ENCODE measurements at places on chromosomes 7 and 10.

- no peak for DNase-seq
Observed at GRCh38 chr7:43537765-43538403, 45.0 kb upstream of the STK17A start.

DNA sequence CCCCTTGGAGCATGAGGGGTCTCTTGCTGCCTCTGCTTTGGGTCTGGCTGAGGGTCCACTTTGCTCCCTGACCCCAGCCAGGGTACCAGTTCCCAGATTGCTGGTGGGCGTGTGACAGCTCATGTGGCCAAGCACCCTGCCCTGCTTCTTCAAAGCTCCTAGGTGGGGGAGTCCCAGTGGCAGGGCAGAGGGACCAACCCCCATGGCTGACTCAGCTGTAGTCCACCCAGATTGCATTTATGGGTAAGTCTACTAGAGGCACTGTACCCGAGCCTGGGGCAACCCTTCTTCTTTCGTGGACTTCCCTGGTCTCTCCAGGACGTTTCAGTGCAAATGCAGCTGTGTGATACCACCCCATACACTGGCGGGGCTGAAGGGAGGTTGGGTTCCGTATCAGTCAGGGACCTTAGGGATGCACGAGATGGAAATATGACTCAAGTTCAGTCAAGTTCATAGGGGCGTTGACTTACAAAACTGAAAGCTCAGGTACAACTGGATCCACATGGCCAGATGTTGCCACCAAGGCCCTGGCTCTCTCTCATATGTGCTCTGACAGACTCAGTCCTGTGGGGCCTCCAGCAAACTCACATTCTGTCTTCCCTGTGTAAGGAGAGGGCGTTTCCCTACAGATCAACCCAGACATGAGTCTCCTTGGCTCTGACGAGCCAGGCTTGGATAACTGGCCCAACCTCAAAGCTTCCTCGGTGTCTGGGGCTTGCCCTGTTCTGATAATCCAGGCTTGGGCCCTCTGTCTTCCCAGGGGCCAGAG is 13.6 kb downstream of the PTPRE start:
- DNase-seq = no peak

- DNase-seq = peak; percentile 8
Observed at GRCh38 chr7:39672176-39672575, 48.8 kb downstream of the RALA start.

DNA sequence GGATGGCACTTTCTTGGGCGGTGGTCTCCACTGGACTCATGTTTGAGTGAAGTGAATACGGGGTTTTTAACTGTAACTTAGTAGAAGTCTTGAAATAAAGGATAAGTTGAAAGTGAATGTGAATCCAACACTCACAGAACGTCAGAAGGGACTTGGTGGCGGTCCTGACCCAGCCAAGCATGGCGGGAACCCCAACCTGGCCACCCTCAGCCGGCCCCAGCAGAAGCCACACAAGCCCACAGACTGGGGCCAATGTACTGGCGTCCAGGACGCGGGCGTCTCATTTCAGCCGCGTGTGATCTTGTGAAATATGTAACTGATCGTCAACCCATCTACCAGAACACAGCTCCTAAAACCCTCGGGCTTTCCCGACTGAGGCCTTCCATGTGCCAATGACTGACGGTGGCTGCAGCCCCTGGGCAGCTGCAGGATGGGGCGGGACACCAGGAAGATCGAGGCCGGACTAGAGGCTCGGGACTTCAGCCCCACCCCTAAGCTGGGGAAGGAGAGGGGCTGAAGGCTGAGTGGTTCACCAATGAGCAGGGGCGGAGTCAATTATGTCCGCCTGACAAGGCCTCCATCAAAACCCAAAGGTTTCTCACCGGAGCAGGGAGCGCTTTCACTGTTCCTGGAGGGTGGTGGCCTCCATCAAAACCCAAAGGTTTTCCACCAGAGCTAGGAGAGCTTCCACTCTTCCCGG is 161.5 kb downstream of the MAD1L1 start:
- no peak for DNase-seq

DNA sequence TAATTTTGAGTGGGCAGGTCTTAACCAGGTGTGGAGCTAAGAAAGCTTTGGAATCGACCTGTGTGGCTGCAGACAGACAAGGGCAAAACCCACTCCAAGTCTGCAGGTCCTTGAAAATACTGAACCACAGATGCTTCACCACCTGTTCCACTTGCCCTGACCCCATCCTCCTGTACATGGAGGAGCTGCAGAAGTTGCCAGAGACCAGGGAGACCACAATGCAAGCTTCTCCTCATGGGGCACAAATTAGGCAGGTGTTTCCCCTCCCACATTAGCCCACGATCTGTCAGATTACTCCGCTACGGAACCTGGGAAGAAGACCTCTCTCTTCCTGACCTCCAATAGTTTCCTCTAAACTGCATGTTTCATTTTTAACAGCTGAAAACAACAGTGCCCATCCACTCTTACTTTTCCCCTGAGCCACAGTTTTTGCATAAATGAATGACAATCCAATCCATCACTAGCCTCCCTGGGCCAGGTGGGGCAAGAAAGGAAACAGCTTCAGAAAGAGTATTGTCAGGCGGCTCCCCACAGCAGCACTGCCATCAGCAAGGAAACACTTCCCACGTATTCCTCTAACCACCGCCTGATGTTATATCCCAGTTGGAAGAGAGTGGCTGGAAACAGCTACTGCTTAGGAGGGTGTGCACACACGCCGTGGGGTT is 141.6 kb downstream of the PRKAG2 start:
- peak; percentile 83 for DNase-seq

- no peak for DNase-seq
Observed at GRCh38 chr7:108057951-108058481, 55.1 kb upstream of the LAMB1 start.
